ENCODE measurements at places on chromosomes 1 and 21.

- DNase-seq = no peak
These were observed 3.4 kb upstream of the KIFAP3 start for GRCh38 chr1:170077926-170078325.

GRCh38 chr1:229105109-229105508 is 165.8 kb upstream of the RAB4A start:
- no peak for DNase-seq

- DNase-seq = no peak
These were observed 265.7 kb upstream of the C1orf174 start for GRCh38 chr1:4165686-4166300.

- no peak for DNase-seq
These were observed 121.5 kb downstream of the CASZ1 start for GRCh38 chr1:10674700-10675609.

GRCh38 chr21:45534636-45535331 is 7.5 kb downstream of the SLC19A1 start:
- DNase-seq = no peak

DNA sequence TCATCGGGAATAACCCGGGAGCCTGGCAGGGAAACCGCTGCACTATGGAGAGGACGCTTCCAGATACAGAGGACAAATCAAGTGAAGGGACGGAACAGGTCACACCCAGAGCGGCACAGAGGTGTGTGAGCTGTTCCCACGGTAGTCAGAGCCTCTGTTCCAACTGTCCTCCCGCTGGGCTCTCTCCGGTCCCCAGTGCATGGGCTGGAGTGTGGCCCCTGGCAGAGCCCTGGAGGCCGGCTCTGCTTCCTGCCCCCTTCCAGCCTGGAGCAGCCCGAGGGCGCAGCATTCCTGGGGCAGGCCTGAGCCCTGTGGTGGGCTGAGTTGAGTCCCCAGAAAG is 11.9 kb upstream of the ZBTB21 start:
- DNase-seq = no peak

GRCh38 chr1:235093013-235093695 is 35.5 kb downstream of the TOMM20 start:
- no peak for DNase-seq

DNA sequence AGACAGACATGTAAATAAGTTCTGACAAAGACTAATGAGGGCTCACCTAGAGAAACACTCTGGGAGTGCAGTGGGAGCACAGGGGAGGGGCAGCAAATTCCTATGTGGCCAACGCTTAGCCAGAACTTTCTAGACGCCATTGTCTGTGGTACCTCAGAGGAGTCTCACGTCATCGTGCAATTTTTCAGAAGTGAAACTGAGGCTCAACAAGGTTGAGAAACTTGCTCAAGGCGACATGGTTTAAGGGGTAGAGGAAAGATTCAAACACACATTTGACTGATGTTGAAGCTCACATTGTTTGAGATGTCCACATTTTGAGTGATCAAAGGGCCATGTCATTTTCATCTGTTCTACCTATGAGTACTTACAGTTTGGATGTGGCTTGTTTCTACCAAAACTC is 152.6 kb upstream of the LMO4 start:
- no peak for DNase-seq

DNA sequence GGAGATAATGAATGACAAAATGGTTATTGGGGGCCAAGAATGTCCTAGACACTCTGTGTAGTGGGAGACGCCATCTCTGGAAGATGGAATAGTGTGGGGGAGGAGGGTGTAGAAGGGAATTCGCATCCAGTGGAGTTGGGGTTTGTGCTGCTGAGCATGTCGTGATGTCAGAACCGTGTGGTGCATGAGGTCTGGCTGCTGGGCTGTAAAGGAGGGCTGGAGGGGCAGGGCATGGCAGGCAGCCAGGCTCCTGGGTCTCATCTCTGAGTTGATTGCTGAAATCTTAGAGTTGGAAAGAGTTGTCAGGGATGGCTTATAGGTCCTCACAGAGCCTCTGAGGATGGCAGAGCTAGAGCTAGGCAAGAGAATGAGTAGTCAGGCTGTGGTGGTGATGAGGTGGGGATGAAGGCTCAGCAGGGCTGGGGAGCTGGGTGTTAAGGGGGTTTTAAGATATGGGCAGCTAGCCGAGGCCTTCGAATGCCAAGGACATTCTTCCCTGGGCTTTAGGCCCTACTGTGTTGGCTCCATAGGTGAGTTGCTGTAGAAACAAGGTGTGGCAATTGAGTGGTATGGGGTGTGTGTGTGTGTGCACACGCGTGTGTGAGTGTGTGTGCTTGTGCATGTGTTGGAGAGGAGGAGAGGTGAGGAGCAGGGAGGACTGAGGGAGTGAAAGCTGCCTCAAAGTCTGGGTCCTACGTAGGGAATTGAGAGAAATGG is 1.9 kb downstream of the PPFIA4 start:
- no peak for DNase-seq

DNA sequence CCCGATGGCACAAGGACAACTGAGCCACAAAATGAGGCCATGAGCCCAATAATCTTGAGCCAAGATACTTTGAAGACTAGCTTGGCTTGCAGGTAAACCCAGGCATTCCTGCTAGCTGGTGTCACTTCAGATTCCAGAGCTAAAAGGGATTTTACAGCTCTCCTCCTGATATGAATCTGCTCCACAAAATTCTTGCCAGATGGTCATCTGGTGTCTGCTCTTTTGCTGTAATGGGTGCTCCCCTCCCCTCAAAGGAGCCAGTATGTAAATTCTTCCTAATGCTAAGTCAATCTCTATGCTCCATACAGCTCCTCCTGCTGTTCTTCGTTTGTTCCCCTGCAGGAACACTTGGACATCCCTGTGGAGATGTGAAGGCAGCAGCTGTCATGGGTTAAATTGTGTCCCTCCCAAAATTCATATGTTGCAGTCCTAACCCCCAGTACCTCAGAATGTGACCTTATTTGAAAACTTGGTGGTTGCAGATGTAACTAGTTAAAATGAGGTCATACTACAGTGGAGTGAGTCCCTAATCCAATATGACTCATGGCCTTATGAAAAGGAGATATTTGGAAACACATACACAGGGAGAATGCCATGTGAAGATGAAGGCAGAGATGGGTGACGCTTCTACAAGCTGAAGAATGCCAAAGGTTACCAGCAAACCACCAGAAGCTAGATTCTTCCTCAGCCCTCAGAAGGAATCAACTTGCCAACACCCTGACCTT is 180.6 kb upstream of the PALMD start:
- DNase-seq = no peak

DNA sequence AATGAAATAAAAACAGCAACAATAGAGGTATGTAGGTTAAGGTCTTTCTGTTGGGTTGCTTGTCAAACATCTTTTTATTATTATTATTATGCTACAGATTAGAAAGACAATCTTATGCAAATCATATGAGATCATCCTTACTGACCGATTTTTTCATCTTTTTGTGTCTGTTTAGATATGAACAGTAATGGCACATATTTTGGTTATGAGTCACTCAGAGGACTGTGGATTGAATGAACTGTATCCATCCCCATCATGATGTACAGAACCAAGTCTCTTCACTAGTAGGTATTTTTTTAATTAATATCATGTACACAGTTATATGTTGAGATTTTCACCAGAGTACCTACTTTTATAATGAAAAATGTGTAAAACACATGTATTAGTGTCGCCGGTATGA is 159.1 kb downstream of the CHRM3 start:
- DNase-seq = no peak

- DNase-seq = no peak
These were observed 48.5 kb downstream of the RGS7 start for GRCh38 chr1:241308471-241308870.

- DNase-seq = no peak
These were observed 160.2 kb upstream of the GREM2 start for GRCh38 chr1:240772131-240772530.

- DNase-seq = no peak
These were observed 77.4 kb downstream of the STUM start for GRCh38 chr1:226625832-226626576.

GRCh38 chr1:53693773-53694717 is 44.9 kb downstream of the GLIS1 start:
- no peak for DNase-seq

DNA sequence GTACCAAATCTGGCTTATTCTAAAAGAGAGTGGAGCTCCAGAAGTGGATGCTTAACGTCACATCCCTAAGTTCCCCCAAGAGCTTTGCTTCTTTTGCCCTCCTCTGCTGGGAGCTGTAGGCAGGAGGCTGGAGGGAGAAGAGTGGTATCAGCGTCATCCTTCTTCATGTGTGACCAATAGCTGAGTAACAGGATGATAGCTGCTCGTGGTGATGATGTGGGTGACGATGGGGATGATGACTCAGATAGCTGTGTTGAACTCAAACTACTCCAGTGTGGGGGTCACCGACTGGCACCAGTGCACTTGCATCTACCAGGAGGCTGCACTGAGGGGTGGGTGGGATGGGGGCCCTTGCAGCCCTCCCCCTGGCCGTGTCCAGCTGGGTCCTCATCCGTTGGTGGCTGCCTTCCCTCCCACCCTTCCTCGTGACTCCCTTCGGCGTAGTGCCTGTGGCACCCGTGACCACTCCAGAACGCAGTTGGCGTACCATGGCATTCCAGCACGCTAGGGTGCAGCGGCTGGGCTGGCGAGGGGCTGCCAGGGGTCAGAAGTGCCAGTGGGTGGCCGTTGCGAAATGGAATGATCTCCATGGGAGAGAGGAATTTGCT is 1.1 kb downstream of the IGFN1 start:
- DNase-seq = no peak

Data from effector memory CD8-positive, alpha-beta T cell (primary cell).